Kidney tubule cell (primary cell): ENCODE measurements at places on chromosomes 1 and 21.
A peak's percentile ranks its signal among the peaks of the same experiment; 100 is the strongest.

DNA sequence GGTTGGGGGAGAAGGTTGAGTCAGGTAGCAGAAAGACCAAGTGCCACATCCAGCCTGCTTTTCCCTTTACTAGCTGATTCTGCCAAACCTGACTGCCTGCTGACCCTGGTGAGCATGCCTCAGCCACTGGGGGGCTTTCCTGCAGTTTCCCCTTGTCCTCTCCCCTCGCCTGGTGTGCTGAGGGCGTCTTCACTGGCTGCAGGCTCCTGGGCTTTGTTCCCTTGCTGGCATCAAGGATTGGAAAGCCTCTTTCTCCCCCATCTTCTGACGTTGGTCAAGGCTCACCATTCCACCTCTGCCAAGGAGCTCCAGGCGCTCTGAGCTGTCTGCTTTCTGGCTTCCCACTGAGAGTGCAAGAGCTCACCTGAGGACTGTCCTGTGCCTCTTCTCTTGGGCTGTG lies 28.4 kb downstream of the MAN1C1 start:
- DNase-seq, result no peak

DNA sequence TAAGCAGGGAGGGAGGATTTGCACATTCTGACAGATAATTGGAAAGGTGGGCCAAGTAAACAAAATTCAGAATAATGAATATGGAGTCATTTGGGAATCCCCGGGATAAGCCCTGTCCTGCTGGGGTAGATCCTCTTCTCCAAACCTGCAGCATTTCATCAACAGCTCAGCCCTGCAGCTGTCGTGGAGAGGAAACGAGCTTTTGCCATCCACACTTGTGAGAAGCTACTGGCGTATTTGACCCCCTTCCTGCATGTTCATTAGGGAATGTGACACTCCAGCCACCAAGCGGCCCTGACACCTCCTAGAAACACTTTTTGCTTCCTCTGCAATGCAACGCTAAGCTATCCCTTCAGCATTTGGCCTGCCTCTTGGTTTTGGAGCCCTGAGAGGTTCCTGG lies 8.0 kb upstream of the LEFTY2 start:
- DNase-seq, result no peak

- peak; percentile 28 for DNase-seq
Observed at GRCh38 chr1:41342774-41343355, 18.4 kb upstream of the FOXO6 start.

DNA sequence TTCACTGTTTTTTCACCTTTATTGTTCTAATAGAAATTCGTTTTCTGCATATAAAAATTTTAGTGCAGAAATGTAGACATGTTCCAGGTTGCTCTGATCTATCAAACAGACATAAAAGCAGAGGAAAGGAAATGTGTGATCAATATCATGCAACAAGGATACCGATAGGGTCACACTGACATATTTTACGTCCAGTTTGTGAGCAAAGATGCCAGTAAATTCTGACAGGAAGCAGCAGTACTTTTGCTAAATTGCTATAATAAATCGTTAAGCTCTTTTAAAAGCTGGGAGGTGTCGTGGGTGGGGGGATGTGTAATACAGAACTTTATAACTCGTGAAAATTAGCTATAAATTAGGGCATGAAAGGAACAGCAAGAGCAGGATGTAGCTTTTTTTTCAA lies 955.2 kb downstream of the BRINP3 start:
- no peak for DNase-seq

- peak; percentile 65 for DNase-seq
Observed at GRCh38 chr1:244356376-244356775, 95.3 kb downstream of the ADSS2 start.

GRCh38 chr21:45856906-45857305 lies 124.7 kb upstream of the COL6A1 start:
- DNase-seq, result no peak

GRCh38 chr1:145995964-145996432 lies 381 bp downstream of the TXNIP start:
- no peak for DNase-seq
